ENCODE measurements at places on chromosomes 7 and 10. TPM values are rescaled to one million over a fixed set of nuclear protein-coding genes. Genes with fewer than 3 reads are reported as not detected.

GNGT1 gene
- not detected for total RNA-seq

CFAP69 gene
- 3.0 TPM for total RNA-seq

- DNase-seq, result no peak
- no peak overlapping the region for H3K27ac ChIP-seq
- no peaks in the 10 kb centered on the region for H3K36me3 ChIP-seq
- no peaks in the 10 kb centered on the region for H3K27me3 ChIP-seq
Measured at GRCh38 chr7:50335230-50335794, 30.8 kb downstream of the IKZF1 start.

GRCh38 chr10:43870968-43871439 lies 222.3 kb upstream of the ZNF32 start:
- H3K27me3 ChIP-seq, result no peaks in the 10 kb centered on the region
- DNase-seq, result peak; percentile 63
- no peaks in the 10 kb centered on the region for H3K36me3 ChIP-seq
- H3K27ac ChIP-seq, result no peak overlapping the region
- no peaks in the 10 kb centered on the region for H3K4me1 ChIP-seq

DNA sequence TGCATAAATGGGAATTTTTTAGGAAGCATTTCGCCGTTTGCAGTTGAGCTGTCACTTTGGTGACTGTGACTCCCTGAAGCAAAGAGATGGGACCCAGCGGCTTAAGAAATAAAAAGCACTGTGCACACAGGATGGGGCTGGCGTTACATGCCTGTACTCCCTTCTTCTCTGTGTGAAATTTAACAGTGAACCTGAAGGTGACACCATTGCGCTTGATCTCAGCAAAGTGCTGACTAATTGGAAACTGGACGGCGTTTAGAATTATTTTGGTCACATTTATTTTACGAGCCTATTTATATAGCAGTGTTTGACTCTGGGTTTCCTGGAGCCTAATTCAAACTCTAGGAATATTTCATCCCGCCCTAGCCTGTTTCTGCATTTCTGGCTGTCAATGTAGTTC lies 146.2 kb downstream of the PAXIP1 start:
- no peaks in the 10 kb centered on the region for H3K36me3 ChIP-seq
- no peaks in the 10 kb centered on the region for H3K4me1 ChIP-seq
- DNase-seq, result no peak
- no peak overlapping the region for H3K4me3 ChIP-seq
- H3K27me3 ChIP-seq, result no peaks in the 10 kb centered on the region
- H3K27ac ChIP-seq, result no peak overlapping the region

- H3K27me3 ChIP-seq, result no peaks in the 10 kb centered on the region
- H3K4me1 ChIP-seq, result no peaks in the 10 kb centered on the region
- no peak overlapping the region for H3K27ac ChIP-seq
- H3K36me3 ChIP-seq, result no peaks in the 10 kb centered on the region
- H3K4me3 ChIP-seq, result no peak overlapping the region
Measured at GRCh38 chr7:142956951-142957623, 5.1 kb downstream of the KEL start.
